Globus pallidus (tissue), 1 donor: ENCODE measurements at places on chromosomes 16 and 17.

GRCh38 chr16:20968765-20969164, 68.2 kb downstream of the LYRM1 start:
- no peak for DNase-seq

GRCh38 chr17:33901085-33901484, 354.0 kb upstream of the CCL2 start:
- no peak for DNase-seq

DNA sequence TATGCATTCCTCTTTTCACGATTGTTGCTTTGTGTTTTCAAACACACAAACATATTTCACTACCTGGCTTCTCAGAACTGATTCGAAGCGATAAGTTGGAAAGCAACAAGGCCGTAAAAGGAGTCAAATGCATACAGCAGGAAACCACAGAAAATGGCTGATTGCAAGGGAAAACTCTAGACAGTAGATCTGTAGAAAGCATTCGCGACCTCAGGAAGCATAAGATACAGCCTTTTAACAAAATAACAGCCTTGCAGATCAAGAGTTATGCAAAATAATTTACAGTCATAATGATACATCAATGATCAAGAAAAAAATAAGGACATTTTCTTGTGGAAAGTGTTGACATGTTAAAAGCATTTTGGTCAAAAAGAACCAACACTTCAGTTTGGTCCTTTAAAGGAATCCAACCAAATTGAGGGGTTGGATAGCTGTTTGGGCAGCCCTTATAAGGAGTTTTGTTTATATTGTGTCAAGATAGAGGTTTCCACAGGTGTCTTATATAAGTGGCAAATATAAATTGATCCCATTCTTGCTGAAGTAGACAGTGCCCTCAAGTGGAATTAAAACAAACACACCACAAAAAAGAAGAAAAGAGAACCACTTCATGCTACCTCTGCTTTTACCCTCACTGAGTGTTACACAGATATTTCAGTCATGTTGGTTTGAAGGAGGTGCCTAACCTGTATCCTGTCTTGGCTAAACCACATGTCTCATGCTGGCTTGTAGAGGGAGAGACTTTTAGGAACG, 5.5 kb downstream of the CYLD start:
- DNase-seq: peak; percentile 60

GRCh38 chr16:49859125-49859811, 3.4 kb upstream of the ZNF423 start:
- no peak for DNase-seq

- peak; percentile 6 for DNase-seq
Measured at GRCh38 chr17:58756246-58757161, 850 bp downstream of the PPM1E start.

GRCh38 chr17:3722716-3723115, 987 bp upstream of the HASPIN start:
- DNase-seq: no peak

GRCh38 chr17:59675231-59675630, 32.0 kb downstream of the PTRH2 start:
- DNase-seq: no peak

GRCh38 chr17:49703557-49704277, 4.0 kb downstream of the SLC35B1 start:
- DNase-seq: no peak

DNA sequence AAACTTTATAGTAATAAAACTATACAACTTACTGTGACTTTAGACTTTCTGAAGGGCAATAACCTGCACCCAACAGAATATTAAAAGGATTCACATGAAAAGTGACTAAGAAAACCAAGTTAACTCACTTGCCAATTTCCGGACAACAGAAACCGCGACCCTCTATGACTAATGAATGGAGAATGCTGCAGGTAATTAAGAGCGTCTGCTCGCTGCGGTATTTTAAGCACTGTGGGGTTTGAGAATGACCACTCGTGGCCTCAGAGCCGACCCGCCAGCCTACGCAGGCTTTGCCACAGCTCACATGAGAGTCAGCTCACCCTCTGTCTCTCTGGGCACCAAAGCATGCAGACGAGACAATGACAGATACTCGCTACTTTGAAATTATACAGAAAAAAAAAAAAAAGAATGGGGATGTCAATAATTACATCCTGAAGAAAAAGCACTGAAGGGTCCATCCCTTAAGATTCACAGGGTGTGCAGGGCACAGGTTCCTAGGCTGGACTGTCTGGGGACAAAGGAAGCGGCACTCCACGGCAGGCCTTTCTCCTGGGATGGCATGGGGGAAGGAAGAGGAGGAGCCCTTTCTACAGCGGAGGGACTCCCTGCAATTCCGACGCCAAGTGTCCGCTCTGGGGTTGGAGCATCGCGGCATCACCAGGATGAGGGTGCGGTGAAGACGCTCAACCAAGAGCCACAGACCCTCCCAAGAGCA, 35.0 kb downstream of the ZCCHC14 start:
- DNase-seq: no peak

GRCh38 chr16:56336071-56336688, 89.2 kb downstream of the AMFR start:
- no peak for DNase-seq

DNA sequence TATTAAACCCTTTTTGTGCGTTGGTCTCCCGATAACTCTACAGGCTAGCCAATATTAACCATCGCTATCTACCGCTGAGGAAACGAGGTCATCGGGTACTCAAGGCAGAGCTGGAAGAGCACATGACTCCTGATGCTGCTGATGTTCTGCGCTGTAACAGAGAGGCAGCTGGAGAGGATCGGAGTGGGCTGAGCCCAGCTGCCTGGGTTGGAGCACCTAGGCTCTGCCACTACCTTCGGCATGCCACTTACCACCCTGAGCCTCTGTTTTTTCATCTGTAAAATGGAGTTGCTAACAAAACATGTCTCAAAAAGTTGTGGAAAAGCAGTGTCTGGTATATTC, 432 bp upstream of the SLC46A1 start:
- DNase-seq: no peak

DNA sequence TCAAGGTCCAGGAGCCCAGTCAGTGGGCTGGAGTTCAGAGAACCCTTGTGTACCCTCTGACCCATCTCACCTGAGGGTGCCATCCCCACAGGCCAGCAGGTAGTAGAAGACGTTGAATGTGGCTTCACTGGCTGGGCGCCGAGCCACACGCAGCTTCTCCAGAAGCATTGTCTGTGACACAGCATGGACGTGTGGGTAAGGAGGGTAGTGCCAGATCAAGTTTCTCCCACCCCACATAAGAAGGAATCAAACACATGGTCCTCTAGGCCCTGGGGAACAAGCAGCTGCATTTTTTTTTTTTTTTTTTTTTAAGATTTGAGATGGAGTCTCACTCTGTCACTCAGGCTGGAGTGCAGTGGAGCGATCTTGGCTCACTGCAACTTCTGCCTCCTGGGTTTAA, 60.9 kb downstream of the MYO18A start:
- DNase-seq: no peak

GRCh38 chr17:76493505-76494167, 7.6 kb downstream of the RHBDF2 start:
- no peak for DNase-seq

DNA sequence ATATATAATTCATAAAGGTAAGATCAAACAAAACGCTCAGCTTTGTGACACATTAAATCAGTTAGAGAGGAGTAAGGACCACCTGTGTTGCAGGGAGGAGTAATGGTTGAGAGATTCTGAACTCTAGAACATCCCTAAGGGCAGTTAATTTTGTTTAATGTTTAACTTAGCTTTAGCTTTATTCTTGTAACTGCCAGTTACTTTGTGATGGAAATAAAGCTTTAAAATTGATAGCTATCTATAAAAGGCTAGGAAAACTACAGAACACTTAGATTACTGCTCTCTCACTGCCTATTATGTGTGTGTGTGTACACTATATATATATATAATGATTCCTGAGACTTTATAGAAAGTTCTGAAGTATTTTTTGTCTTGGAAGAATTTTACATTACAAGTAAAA, 37.8 kb downstream of the PTRH2 start:
- no peak for DNase-seq

DNA sequence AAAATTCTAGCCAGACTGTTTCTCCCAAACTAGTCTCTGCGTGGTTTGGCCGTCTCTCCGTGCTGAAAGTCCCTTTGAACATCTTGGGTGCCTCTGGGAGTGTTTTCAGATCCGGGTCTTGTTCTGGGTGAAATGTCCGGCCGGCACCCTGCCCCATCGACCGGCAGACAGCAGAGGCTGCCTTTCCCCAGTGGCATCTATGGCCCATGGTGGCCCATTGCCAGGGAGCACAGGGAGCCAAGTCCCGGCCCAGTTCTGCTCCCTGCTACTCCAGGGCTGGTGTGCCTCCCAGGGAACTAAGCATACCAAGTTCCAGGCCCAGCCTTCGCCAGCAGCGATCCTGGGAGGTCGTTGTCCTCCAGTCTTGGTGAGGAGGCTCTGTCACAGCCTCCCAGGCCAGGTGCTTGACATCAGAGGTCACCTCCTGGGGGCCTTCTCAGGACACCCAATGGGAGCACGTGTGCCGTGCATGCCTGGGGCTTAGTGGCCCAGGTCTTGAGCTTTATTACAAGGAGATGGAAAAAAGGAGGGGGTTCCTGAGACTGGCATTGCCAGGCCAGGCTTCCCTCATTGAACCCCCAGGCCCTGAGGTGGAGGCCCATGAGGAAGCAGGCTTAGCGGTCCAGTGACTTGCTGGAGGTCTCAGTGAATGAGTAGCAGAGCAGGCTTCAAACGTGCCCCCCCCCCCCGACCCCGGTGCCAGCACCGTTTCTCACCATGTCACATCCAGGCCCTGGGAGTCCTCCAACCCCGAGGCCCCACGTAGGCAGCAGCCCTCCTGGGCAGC, 54.0 kb downstream of the PGS1 start:
- peak; percentile 93 for DNase-seq

DNA sequence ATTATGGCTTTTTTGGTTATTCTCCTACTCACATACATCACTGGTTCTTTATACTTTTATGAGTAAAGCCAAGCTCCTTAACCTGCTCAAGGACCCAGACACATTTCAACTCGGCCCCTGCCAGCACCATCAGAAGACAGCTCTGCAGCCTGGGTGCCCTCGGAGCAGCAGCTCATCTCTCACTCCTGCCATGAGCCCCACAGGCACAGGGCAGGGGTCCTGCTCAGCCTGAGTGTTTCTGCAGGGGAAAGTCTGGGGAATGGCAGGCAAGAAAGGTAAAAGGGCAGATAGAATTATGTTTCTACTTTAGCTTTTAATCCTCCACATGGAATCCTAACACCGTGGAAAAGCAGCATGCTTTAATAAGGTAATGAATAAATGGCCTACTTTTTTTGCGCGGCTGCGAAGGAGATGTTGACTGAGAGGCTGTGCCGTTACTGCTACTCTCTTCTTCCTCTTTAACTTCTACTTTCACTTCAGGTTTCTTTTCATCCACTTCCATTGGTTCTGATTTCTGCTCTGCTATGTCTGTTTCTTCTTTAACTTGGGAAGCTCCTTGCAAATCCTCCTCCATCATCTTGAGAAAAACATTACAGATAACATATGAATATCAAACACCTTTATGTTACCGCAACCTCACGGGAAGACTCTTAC, 50.1 kb upstream of the TRAP1 start:
- no peak for DNase-seq

DNA sequence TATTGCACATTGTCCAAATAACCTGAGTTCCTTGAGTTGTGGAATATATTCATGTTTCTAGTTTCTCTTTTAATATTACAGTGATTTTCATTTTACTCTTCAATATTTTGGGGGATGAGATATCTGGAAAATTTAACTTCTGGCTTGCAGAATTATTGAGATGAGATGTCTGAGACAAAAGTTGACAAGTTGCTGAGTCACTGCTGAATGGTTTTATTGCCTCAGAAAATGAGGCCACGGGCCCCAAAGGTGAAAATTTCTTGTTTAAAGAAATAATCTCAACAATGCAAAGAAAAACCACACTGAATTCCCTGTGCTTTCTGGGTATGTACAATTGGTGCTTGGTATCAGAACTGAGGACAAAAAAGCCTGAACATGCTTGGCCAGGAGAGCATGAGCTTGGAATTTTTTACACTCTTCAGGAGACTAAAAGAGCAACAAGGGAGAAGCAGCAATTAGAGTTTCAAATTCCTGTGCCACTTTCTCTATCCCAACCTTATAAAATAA, 129.2 kb upstream of the TOM1L1 start:
- no peak for DNase-seq

- DNase-seq: no peak
Measured at GRCh38 chr16:59148056-59148768, 414.1 kb upstream of the GOT2 start.

GRCh38 chr16:4032768-4033167, 83.5 kb downstream of the ADCY9 start:
- no peak for DNase-seq

- no peak for DNase-seq
Measured at GRCh38 chr17:38440614-38441397, 12.5 kb downstream of the ARHGAP23 start.

DNA sequence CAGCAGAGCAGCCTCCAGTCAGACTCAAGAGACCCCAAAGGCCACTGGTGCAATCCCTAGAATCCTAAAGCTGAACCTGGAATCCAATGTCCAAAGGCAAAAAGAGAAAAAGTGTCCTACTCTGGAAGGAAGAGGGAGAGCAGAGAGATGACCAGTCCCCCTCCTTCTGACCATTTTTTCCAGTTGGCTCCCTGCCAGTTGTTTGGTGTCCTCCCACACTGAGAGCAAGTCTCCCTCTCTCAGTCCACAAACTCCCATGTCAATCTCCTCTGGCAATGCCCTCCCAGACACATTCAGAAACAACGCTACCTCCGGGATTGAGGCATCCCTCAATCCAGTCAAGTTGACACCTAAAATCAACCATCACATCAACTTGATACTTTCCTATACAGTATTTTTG, 4.3 kb upstream of the CLEC19A start:
- no peak for DNase-seq

DNA sequence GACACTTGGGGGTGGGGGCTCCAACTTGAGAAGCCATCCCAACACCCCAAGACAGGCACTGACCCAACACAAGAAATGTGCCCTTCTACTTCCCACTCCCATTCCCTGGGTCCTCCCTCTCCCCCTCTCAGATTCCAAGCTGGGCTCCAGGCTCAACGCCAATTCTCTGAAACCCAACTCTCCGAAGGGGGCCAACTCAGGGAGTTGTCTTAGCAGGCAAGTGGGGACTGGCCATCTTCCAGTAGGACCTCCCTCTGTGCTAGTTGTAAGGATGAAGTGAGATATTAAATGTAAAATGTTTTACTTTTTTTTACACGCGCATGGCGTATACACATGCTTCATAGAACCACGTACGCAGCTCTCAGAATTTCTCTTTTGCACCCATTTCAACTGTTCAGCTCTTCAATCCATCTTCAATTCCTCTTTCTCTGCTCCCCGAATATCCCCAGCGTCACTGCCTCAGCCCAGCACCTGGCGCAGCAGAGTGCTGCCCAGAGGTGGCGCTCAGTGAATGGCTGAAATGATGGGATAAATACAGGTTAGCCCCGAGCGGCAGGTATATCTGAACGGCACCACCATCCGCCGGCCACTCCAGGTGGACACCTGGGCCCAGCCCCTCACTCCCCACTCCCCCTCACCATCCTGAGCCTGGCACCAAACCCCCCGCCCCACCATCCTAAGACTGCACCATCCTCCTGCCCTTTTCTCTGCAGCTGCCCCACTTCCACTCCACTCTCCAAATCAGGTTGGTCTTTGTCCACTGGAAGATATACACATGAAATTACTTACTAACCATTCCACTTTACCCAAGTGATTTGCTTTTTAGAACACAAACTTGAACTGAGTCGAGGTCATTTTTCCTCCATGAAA, 43.9 kb upstream of the TNRC6C start:
- DNase-seq: no peak
